ENCODE measurements at places on chromosomes 1 and 21. TPM values are rescaled to one million over a fixed set of nuclear protein-coding genes. Genes with fewer than 3 reads are reported as not detected.

GRCh38 chr1:98369463-98369862 is 292.1 kb upstream of the SNX7 start:
- DNase-seq, result no peak

DNA sequence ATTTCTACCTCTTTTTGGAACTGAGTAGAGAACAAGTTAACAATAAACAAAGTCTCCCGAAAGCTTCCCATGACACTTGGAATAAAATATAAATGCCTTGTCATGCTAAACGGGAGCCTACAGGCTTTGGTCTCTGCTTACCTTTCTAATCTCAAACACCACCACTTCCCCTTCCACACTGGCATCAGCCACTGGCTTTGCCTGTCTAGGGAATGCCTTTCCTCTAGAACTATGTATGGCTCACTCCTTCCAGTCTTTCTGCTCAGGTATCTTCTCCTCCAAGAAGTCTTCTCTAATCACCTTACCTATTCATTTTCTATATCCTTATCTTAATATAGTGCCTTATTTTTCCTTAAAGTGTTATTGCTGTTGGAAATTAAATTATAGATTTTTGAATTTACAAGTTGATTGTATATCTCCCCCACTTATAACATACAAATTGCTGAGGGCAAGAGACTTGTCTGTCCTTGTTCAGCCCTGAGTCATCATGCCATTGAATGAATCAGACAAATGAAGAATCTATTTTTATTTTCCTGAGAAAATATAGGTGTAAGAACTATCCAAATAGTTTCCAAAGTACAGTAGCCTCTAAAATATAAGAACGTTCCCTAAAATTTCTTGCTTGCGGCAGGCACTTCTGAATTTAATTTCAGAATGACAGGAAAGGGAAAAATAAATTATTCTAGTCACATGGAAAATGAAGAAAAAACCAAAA is 119.2 kb downstream of the TM2D1 start:
- DNase-seq, result no peak

GRCh38 chr1:184242507-184242943 is 144.3 kb upstream of the C1orf21 start:
- DNase-seq, result no peak

DNA sequence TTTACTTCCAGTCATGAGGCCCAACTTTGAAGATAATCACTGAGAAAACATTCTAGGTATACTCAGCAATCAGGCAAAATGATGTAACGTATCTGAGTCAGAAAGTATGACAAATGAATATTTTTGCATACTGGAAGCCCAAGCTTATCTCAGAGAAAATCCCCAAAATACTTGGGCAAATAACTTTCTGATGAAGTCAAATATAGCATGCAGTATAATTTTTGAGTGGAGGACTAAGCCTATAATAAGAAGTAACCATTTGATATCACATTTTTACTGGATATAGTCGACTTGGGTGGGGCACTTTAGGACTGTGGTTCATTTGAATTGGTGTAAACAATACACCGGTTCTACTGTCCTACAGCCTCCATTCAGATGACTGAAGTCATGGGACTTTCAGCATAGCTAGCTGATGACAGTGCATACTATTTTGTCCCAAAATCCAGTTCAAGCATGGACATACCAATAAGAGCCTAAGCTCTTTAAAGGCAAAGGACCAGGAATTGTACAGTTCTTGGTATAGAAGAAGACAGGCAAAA is 2.3 kb upstream of the GADD45A start:
- DNase-seq, result no peak

DNA sequence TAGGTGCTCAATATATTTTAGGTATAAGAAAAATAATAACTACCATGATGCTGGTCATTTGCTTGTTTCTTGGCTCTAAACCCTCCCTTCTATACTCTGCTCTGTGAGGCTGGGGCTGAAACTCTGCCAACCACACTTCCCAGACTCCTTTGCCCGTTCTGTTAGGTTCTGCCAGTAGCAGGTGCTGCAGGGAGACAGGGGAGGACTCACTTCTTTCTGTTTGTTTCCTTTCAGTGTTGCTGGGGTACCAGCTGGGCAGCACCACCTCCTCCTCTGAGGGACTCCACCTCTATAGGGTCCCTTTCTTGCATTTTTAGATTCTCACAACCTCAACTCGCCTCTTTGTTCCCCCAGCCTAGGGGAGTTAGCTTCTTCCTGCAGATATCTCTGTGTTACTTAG is 17.0 kb upstream of the SH2D2A start:
- no peak for DNase-seq

GRCh38 chr1:107993920-107994319 is 28.9 kb upstream of the VAV3 start:
- no peak for DNase-seq

GRCh38 chr1:186275822-186276221 is 99.2 kb downstream of the TPR start:
- DNase-seq, result no peak

- DNase-seq, result no peak
Observed at GRCh38 chr1:26387447-26387846, 14.9 kb upstream of the ZNF683 start.

GRCh38 chr1:178953538-178954324 is 72.0 kb upstream of the FAM20B start:
- DNase-seq, result no peak

- DNase-seq, result no peak
Observed at GRCh38 chr1:115098979-115099692, 9.8 kb upstream of the TSPAN2 start.

DNA sequence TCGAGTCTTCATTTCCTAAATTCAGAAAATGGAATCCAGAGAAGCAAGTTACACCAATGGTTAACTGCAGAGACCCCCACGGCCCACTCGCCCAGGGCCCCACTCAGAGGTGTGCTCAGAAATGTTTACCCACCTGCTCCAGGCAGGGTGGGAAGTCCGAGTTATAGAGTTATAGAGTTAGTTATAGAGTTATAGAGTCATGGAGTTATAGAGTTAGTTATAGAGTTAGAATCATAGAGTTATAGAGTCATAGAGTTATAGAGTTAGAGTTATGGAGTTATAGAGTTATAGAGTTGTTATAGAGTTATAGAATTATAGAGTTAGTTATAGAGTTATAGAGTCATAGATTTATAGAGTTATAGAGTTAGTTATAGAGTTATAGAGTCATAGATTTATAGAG is 31.7 kb downstream of the UBASH3A start:
- DNase-seq, result no peak

DNA sequence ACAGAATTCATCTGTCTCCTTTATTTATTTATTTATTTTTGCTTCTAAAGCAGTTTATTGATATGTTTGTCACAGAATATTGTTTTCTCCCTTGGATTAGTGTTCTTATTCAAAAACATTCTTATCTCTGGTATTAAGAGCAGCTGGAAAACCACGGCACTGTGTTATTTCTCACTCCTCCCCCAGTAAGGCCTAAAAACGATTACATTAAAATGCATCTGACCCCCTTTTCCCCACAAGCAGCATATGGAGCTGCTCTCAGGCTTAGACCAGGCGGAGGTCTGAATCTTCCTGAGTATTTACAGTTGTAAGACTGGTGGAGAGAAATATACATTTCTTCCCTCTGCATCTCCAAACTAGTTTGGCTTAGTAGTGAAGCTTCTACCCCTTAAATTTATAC is 86.8 kb downstream of the HLX start:
- no peak for DNase-seq

GRCh38 chr1:169368406-169368769 is 393 bp downstream of the BLZF1 start:
- DNase-seq, result no peak

- DNase-seq, result no peak
Observed at GRCh38 chr1:55316502-55316901, 101.3 kb upstream of the USP24 start.

DNA sequence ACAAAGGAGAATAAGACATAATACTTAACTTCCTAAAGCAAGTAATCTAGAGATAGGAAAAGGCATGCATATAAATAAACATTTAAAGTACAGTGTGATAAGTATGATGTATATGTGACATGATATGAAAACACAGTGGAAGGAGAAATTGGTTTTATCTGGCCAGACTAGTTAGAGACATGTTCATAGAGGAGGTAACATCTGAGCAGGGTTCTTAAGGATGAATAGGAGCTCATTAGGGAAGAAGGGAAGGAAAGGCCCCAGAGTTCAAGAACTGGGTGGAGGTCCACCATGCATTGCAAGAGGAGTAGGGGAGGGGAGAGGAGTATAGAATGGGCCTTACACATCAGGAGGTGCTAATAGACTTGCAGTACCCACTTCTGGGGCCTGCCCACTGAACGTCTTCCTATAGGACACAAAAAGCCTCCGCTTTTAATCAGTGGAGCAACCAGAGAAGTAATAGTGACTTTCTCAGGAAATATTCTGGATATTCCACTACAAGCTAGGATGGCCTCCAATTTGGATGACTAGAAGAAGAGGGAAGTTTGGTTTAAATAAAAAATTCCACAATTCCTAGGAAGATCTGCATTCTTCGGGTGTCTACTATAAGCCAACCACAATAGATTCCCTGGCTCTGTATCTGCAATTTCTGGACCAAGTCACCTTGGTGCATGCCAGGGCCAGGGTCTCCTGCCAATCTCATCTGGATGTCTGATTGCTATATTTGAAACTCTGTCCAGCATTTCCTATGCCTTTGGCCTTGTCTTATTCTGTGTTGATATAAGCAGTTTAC is 41.9 kb downstream of the NGF start:
- DNase-seq, result no peak

DNA sequence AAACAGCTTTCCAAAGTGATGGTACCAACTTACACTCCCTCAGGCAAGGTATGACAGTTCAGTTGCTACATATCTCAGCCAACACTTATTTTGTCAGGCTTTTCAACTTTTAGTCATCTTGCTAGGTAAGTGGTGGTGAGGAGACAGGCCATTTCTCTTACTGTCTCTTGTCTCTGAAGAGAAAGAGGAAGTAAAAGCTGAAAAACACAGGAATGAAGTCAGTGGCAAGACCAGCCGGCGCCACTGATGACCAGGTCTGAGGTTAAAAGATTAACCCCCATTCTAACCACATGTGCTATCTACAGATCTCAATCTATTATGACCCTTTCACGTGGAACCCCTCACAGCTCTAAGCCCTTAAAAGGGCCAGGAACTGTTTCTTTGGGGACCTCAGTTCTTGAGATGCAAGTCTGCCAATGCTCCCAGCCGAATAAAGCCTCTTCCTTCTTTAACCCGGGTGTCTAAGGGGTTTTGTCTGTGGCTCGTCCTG is 4.2 kb downstream of the ADCY10 start:
- DNase-seq, result no peak

DNA sequence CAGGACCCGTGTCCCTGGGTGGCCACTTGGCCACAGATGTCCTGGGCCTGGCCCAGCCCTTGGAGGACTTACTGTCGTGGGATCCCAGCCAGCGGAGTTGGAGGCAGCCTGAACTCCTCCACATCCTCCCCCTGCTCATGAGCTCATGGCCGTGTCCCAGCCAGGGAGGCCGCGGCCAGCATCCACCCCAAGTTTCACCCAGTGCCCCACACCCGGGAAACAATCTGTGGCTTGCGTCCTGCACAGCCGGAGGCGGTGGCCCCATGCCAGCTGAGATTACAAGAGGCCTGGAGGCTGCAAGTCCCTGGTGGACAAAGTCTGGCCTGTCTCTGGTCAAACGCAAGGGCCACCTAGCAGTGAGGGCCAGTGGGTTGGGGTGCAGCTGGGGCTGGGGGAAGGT is 27.5 kb upstream of the TMEM52 start:
- DNase-seq, result no peak

GRCh38 chr1:94385308-94385929 is 32.8 kb upstream of the ABCD3 start:
- DNase-seq, result no peak

DNA sequence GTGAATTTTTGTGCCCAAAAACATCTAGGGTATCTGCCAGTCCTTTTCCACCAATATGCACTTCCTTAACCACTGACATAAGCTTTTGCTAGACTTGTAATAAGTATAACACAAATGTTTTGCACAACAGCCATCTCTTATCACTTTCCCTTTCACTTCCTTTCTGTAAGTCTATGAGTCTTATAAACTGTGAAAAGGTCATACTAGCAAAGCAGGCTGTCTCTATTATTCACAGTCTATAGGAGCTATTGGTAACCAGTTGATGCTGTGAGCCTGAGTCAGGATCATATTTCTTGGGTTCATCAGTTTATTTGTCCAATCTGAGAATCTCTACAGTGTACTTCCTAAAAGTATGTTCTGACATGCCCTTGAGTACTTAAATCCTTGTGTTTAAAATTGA is 172.6 kb downstream of the CHRM3 start:
- DNase-seq, result no peak

- no peak for DNase-seq
Observed at GRCh38 chr1:20233394-20233793, 47.1 kb upstream of the PLA2G2C start.

- no peak for DNase-seq
Observed at GRCh38 chr1:30101016-30101415, 622.4 kb downstream of the MATN1 start.

DNA sequence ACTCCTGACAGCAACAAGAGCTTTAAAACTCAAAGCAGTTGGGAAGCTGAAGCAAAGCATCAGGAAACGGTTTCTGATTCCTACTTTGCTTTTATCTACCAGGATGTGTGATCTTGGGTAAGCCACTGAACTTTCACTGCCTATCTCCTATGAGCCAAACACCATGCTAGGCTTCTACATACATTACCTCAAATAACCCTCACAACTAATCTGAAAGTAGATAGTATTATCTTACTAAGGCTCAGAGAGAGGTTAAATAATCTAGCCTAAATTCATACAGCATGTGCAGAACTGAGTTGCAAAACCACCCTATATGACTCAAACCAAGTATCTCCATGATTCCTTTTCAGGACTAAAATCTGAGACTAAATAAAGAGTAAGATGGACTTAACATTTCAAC is 83.8 kb downstream of the EVI5 start:
- DNase-seq, result no peak

DNA sequence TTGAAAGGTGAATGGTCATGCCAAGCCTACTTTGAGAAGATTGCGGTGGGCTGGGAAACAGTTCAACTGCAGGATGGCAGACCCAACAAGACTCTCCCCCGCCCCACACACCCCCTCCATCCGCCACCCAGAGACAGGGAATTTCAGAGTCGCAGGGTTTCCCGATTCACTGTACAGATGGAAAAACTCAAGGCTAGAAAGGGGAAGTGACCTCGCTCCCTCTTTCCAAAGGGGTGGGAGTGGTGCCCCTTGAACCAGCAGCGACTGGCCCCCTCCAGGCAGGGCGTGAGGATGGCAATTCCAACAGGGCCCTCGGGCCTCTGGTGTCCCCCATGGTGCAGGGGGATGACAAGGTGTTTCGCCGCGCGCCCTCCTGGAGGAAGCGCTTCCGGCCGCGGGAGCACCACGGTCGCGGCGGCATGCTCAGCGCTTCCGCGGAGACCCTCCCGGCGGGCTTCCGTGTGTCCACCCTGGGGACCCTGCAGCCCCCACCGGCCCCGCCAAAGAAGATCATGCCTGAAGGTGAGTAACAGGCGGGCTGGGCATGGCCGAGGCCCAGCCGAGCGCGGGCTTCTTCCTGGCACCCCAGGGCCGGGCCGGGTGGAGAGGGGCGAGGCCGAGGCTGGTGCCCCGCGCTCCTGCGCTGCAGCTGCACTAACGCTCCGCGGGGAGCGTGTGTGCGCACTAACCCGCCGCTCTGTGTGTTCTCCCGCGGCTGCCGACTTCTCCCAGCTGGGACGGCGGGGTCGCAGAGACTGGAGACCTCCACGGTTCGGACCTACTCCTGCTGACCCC is 10.4 kb downstream of the MYOG start:
- no peak for DNase-seq

RGS16 gene
- 1.4 TPM for total RNA-seq

SLC45A1 gene
- 1.2 TPM for total RNA-seq

TRIM45 gene
- total RNA-seq, result 0.72 TPM

ELOVL1 gene
- 127 TPM for total RNA-seq

SAMSN1 gene
- 6.1 TPM for total RNA-seq

CRTC2 gene
- 7.5 TPM for total RNA-seq

AKR7A2 gene
- total RNA-seq, result 82.7 TPM

NUAK2 gene
- 32.0 TPM for total RNA-seq
